ENCODE measurements at places on chromosomes 12 and 14. TPM values are rescaled to one million over a fixed set of nuclear protein-coding genes. Genes with fewer than 3 reads are reported as not detected.

The RFX4 gene
- not detected for total RNA-seq

The BBS10 gene
- 3.8 TPM for total RNA-seq

- DNase-seq, result peak; percentile 68
These were observed 8.5 kb upstream of the CFL2 start for GRCh38 chr14:34722723-34723545.

DNA sequence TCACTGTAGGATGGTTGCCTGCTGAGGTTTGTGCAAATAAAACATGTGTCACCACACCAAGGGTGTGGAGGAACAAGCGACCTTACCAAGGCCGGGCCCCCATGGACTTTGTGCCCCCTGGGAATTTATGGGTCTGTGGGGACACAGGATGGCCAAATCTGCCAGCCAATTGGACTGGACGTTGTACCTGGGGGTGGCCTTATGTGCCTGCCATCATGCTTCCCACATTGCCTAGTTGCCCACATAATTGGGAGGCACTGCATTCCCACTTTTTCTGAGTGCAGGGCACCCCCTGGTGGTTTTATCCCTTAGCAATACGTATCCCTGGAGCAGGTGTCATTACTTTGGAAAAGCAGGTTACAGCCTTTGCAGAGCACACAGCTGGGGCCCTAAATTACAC, 92.6 kb upstream of the TMPO start:
- DNase-seq, result no peak

The RAD51AP1 gene
- not detected for total RNA-seq

GRCh38 chr14:66944872-66945271, 244.4 kb upstream of the GARIN2 start:
- DNase-seq, result no peak

DNA sequence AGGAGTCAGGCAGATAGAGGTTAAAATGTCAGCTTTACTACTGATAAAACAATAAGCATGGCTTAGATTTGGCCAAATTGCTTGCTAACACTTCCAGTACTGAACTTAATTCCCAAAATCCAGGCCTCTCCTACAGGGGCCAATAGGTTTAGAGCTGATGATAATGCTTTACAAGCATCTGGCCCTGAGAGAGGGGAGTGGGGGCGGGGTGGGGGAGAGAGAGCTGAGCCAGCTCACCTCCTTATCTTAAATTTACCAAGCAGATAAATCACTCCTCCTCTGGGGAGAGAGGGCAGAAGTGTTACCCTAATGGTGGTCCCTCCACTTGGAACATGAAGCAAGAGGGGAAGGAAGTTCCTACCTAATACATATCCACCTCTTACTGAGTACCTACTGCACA, 182.2 kb upstream of the CRY1 start:
- no peak for DNase-seq

The CFAP251 gene
- total RNA-seq, result 0.75 TPM

DNA sequence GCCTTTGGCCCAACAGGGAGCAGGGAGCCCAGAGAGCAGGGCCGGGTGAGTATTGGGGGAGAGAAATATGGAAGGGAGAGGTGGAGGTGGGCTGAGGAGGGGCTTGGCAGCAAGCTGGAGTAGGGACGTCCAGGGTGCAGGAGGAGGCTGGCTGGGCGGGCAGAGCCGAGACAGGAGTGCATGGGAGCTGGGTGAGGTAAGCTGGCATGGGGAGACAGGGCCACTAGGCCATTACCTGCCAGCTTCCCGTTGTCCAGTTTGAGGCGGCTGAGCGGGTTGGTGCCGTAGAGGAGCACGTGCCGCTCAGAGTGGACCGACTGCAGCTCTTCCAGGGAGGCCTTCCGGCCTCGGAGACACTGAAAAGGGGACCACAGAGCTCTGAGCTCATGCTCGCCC, 18.3 kb downstream of the SLC48A1 start:
- DNase-seq, result no peak

DNA sequence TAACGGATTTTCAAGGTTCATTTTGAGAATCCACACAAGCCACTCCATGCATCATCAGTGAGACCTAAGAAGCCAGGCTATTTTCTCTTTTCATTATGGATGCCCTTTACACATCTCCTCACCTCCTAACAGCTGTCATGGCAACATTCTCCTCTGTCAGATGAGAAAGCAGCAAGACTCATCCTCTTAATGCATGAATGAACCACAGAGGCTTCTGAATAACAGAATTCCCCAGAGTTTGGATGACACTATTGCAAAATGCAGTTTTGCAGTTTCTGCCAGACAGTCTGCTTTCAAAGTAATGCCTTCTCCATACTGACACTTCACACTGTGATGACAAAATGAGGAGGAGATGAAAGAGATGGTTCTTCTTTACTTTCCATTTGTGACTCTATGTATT, 286.7 kb upstream of the GRIP1 start:
- DNase-seq, result no peak

GRCh38 chr12:92649511-92650227, 53.1 kb upstream of the PLEKHG7 start:
- peak; percentile 71 for DNase-seq

DNA sequence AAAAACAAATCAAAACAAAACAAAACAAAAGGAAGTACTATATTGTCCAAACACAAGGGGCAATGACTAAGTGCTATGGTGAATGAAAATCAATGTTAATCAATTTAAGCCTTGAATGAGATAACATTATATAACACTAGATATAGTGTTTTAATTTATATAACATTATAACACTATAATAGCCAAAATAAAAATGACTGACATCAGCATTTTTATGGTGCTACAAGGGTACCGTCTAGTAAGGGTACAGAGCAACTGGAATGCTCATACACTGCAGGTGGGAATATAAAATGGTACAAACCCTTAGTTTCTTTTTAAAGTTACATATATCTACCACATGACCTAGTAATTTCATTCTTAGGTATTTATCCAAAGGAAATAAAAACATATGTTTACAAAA, 5.7 kb downstream of the NEDD8 start:
- no peak for DNase-seq

- DNase-seq, result no peak
These were observed 9.4 kb downstream of the ACVR1B start for GRCh38 chr12:51960890-51961289.

The ACTR6 gene
- total RNA-seq, result 7.9 TPM

DNA sequence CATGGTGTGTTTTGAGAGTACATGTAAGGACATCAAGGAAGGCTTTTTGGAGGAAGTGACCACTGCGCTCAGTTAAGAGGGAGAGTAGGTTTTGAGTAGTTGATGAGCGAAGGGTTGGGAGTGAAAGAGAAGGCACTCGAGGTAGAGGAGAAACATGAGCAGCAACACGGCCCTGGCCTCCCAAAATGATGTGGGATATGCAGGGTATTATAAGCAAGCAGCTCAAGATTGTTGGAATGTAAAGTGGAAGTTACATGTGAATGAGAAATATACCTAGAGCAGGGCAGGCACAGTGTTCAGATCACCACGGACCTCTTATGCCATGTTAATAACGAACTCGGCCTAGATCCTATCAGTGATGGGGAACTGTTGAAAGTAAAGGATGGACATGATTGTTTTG, 2.1 kb upstream of the ARHGDIB start:
- no peak for DNase-seq

GRCh38 chr14:90487031-90487430, 90.2 kb downstream of the CALM1 start:
- DNase-seq, result no peak

The ZFP36L1 gene
- 772 TPM for total RNA-seq

GRCh38 chr14:105536051-105536450, 9.7 kb downstream of the TMEM121 start:
- DNase-seq, result no peak

The HOXC9 gene
- total RNA-seq, result 1.2 TPM

DNA sequence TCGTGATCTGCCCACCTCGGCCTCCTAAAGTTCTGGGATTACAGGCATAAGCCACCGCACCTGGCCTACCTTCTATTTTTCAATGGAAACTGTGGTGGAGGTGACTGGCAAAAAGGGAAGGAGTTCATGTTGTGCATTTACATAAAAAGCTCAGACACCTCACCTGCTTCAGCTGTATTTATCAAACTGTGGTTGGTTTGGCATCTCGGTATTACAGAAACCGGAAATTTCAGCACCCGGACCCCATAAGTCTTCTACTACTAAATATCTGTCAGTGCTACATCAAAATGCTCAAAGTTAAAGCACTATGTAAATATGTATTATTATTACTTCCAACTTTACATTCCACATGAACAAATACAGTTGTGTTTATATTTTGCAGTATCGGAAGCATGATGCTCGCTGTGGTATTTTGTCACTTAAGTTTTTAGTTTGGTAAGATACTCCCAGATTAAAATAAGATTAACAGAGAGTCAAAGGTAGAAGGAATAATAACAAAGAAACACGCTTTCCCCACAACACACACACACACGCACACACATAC, 95.4 kb downstream of the ITPR2 start:
- DNase-seq, result no peak

The PIWIL1 gene
- total RNA-seq, result not detected

The SCNN1A gene
- 14.3 TPM for total RNA-seq

GRCh38 chr12:105420046-105420445, 89.6 kb downstream of the C12orf75 start:
- no peak for DNase-seq

The KCNJ8 gene
- 27.8 TPM for total RNA-seq

DNA sequence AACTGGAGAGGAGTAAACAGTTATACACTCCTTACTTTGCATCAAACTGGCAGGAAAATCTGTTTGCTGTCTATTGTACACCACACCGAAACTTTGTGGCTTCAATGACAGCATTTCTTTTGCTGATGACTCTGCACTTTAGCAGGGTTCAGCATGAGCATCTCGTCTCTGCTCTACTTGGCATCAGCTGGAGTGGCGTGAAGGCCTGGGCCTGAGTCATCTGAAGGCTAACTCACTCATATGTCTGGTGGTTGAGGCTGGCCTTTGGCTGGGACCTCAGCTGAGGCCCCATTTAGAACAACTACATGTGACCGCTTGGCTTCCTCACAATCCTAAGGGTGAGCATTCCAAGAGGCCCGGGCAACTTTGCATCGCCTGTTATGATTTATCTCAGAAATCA, 28.7 kb upstream of the REP15 start:
- DNase-seq, result peak; percentile 86

DNA sequence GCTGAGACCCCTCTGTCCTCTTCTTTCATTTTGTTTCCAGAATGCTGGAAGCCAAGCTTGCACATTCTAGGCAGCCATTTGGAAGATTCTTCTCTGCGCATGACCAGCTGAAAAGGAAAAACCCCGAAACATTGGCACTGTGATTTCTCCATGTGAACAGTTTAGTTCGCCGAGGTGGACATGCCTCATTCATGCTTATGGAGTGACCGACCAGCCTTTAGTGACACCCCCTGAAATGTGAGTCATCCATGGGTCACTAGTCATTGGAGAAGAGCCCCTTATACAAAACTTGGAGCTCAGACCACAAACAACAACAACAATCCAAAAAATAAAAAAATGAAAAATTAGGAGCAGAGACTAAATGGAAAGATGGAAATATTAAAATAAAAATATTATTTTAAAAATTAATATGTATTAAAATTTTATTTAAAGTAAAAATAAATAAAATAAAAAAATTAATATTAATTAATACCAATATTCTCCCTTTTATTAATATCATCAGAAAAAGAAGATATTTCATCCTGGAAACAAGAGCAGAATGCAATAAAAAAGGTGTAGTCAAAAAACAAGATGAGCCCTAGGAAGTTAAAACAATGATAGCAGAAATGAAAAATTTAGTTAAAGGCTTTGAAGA, 9.5 kb upstream of the KRT7 start:
- DNase-seq, result no peak

DNA sequence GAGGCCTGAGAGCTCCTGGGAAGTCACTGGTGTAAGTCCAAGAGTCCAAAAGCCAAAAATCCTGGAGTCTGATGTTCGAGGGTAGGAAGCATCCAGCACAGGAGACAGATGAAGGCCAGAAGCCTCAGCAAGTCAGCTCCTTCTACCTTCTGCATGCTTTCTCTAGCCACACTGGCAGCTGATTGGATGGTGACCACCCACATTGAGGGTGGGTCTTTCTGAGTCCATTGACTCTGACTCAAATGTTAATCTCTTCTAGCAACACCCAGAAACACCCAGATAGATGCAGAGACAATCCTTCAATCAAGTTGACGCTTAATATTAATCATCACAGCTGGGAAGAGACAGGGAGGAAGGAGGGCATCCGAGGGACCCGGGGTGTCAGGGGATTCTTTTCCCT, 305.8 kb downstream of the AACS start:
- DNase-seq, result no peak

DNA sequence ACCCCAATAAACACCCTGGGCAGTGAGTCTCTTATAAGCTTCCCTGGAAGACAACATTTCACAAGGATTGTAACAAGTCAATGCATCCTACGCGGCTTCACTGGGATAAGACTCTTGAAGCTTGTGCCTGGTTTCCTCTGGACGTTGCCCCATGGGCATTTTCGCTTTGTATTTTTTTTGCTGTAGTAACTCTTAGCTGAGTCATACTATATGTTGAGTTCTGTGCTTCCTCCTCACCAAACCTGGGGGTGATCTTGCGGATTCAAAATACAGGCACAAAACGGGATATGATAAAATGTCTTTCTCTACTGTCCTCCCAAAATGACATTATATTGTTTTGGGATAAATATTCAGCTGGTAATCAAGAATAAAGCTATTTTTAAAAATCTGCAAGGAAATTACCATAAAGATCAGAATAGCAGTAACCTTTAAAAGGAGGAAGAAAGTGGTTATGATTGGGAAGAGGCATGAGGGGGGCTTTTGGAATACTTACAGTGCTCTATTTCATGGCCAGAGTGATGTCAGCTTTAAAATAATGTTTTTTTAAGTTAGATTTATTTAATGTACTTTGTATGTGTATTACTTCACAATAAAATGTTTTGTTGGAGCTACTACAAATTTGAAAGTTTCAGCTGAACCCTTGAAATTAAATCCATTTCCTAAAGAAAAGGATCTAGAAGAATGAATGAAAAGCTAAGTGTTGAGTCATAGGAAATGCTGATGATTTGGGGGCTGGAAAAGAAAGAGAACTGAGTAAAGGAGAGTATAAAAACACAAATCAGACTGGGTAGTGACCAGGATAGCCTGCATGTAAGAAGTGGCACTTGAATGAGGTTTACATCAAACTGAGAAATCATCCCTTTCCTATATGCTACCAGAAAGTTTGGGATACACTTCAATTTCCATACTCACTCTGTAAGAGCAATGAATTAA, 14.7 kb downstream of the BTBD7 start:
- no peak for DNase-seq

DNA sequence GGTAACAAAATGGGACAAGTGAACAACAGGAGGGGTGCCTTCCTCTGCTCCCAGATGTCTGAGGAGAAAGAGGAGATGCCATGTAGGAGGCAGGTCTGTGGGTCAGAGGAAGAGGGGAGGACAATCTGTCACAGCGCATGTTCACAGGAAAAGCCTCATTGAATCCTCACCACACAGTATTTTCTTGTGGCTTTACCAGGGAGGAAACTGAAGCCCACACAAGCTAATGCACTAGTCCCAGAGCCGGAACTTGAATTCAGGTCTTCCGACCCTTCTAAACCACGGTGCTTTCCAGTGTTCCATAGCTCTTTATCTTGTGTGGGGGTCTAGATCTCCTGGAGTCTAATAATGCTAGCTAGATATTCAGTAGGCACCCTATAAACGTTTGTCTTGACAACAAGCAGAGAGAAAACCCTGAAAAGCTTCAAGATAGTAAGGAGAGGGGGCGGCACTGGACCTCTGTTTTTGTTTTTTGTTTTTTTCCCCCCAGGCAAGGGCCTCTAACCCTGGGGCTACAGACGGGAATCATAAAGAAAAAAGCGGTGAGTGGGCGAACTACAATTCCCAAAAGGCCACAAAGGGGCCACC, 371 bp upstream of the SHMT2 start:
- no peak for DNase-seq

The SLCO1B1 gene
- total RNA-seq, result not detected

The PPM1A gene
- total RNA-seq, result 25.0 TPM
